GM23338 (cell line): ENCODE measurements at places on chromosomes 12 and 14.

- H3K4me3 ChIP-seq, result no peak overlapping the region
- no peaks in the 10 kb centered on the region for H3K27me3 ChIP-seq
- DNase-seq, result no peak
- peaks cover under 1% of the 10 kb centered on the region; the same call in 1 of the 2 replicates for H3K36me3 ChIP-seq
- no peaks in the 10 kb centered on the region for H3K4me1 ChIP-seq
Observed at GRCh38 chr12:34598352-34598827, 576.1 kb downstream of the ALG10 start.

DNA sequence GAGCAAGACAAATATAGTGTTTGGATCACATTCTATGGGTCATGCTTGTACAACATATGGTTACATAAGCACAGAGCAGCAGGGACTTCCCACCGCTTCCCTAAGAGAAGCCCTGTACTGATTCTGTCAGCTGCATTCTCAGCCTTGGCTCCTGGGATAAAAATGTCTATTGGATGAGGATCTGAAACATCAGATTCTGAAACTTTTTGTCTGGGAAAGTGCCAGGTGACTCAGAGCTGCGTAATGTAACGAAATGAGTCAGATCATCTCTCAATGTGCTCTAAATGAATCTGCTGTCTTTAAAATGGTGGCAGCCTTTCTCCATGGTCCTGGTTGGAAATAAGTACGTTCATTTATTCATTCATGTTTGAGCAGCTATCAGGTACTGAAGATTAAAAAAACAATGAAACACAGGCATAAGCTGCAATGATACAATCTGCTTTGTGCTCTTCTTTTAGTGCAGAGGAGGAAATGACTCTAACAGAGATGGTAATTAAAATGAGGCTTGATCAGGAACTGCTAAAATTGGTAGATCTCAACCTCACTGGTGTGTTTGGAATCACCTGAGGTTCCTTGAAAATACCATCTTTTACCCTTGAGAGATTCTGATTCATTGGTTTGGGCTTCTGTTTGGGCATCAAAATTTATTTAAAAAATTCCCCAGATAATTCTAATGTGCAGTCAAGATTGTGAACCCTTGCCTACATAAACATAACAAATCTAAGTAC, 99.1 kb upstream of the NAP1L1 start:
- no peaks in the 10 kb centered on the region for H3K4me1 ChIP-seq
- H3K36me3 ChIP-seq, result no peaks in the 10 kb centered on the region
- no peak for DNase-seq
- no peaks in the 10 kb centered on the region for H3K27me3 ChIP-seq
- H3K4me3 ChIP-seq, result no peak overlapping the region

DNA sequence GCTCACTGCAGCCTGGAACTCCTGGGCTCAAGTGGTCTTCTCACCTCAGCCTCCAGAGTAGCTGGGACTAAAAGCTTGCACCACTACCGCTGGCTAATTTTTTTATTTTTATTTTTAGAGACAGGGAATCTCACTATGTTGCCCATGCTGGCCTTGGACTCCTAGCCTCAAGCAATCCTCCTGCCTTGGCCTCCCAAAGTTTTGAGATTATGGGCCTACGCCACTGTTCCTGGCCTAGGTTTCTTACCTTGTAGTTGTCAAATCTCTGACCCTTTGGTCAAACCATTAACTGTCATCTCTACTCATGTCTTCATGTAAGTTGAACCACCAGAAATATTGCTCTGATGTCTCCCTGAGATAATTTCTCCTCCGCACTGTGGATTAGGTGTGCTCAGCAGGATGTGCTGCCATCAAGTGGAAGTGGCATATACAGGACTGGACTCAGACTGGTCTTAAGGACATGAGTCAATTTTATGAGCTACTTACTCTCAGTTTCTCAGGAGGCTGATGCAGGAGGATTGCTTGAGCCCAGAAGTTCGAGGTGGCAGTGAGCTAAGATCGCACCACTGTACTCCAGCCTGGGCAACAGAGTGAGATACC, 28.5 kb downstream of the ACTR6 start:
- H3K4me3 ChIP-seq, result no peak overlapping the region
- H3K27me3 ChIP-seq, result no peaks in the 10 kb centered on the region
- H3K27ac ChIP-seq, result no peak overlapping the region
- no peaks in the 10 kb centered on the region for H3K4me1 ChIP-seq

DNA sequence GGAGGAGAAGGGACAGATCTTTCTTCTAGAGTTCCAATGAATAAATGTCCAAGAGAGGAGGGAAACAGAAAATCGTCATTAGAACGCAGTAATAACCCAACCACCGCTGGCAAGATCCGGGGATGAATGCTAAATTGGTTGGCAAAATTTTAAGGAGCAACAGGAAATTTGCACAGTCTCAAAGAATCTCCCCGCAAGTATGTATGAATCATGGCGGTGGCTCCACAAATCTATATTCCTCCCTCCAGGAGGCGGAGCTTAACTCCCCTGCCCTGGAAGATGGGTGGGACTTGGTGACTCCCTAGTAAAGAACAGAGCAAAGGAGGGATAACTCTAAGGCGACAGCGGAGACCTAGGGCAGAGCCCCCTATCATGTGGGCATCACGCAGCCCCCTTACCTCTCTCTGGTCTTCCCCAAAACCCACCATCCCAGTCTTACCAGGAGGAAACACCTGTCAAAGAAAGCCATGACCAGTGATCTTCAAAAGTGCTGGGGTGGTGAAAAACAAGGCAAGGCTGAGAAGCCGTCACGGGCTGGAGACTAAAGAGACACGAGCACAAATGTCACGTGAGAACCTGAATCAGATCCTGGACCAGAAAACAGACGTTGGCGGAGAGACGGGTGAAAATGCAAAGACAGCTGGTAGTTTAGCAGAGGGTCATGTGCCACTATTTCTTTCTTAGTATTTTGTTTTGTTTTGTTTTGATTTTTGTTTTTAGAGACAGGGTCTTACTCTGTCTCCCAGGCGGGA, 125.8 kb downstream of the NCOR2 start:
- no peaks in the 10 kb centered on the region for H3K4me1 ChIP-seq
- no peaks in the 10 kb centered on the region for H3K36me3 ChIP-seq
